ENCODE measurements at places on chromosomes 11 and 22. TPM values are rescaled to one million over a fixed set of nuclear protein-coding genes. Genes with fewer than 3 reads are reported as not detected.

The KRTAP5-7 gene
- 0.58 TPM for total RNA-seq

The ASPHD2 gene
- 1.2 TPM for total RNA-seq

The KDELR3 gene
- total RNA-seq, result 15.4 TPM

The SULT4A1 gene
- total RNA-seq, result 0.27 TPM

The CASP5 gene
- 0.76 TPM for total RNA-seq

The MS4A12 gene
- total RNA-seq, result not detected

The PYGM gene
- total RNA-seq, result 8.1 TPM

Data from sciatic nerve (tissue), 2 donors.